Hypothalamus (tissue), 51 donors: ENCODE measurements at places on chromosomes 5 and 9.

DNA sequence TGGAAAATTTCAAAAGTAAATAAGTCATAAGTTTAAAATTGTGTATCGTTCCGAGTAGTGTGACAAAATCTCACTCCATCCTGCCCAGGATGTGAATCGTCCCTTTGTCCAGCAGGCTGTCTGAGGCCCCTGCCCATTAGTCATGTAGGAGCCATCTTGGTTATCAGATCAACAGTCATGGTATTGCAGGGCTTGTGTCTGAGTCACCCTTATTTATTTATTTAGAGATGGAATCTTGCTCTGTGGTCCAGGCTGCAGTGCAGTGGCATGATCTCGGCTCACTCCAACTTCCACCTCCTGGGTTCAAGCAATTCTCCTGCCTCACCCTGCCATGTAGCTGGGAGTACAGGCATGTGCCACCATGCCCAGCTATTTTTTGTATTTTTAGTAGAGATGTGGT is 30.2 kb downstream of the ITGA2 start:
- no peak for DNase-seq

DNA sequence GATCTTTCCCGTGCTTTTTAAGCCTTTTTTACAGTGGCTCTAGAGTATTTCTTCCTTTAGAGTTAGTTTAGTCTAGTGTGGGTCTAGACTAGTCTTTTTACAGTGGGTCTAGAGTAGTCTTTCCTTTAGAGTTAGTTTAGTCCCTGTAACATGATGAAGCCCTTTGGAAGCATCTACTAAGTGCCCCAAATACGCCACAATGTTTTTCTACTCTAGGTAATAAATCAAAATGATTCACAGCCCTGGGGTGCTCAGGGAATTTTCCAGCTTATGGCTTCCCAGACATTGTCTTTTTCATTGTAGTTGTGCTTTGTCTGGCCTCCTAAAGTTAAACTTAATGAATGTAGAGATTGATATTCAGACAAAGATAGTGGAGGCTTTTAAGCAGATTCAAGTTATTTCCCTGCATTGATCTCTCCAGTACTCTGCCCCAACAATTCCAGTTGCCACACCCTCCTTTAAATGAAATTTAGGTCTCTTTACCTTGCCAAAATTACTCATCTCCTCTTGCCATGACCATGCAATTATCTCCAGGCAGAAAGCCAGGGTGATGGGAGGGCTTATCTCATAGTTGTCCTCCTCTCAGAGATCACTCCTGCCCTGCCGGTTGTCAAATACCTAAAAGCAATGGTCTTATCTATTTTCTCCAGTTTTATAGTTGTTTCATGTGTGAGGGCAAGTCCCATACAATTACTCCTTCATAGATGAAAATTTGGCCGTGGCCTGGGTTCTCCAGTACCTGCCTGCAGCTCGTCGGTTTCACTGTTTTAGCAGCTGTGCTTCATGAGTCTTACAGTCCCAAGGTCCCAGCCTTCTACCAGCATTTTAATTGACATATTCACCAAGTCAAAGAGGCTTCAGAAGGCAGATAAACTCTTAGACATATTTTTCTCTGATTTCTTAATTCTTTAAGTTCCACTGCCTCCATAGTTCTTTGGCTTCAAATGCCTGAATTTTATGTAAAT is 794.0 kb upstream of the COX7C start:
- DNase-seq, result no peak

DNA sequence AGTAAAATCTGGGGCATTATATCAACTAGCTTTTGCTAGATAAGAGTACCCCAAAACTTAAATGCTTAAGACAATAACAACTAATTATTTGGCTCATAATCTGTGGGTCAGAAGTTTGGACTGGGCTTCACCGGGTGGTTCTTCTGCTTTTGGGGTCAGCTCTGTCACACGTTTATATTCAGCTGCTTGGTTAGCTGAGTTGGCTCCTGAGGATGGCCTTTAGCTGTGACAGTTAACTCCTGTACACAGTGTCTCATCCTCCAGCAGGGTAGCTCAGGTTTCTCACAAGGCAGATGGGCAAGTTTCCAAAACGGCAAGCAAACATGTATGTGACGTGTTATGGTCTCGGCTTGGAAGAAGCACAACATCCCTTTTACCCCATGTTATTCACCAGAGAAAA is 488.2 kb downstream of the TLE4 start:
- DNase-seq, result no peak

DNA sequence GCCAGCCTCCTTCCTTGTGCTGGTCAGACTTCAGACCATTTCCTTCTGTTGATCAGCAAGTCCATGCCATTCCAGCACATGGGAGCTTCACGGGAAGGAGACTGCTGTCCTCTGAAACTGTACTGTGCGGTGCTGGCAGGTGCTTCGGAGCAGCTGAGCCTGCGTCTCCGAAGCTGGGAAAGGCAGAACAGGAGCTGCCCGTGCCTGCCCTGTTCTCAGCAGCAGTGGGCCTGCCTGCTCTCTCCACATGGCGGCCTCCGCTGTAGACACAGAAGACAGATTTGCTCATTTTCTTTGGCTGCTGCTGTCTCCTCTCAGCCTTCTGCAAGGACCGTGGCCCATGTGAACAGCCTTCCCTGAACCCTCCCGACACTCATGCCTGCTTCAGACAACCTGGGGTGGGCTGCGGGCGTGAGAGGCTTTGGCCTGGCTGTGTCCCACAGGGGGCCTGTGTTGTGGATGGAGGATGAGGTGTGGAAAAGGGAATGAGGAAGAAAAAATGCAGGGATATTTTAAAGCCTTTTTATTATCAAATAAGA is 43.1 kb downstream of the HABP4 start:
- no peak for DNase-seq

- no peak for DNase-seq
Observed at GRCh38 chr5:63570752-63571151, 391.5 kb downstream of the HTR1A start.

GRCh38 chr9:129687391-129687790 is 21.9 kb downstream of the PRRX2 start:
- DNase-seq, result no peak

DNA sequence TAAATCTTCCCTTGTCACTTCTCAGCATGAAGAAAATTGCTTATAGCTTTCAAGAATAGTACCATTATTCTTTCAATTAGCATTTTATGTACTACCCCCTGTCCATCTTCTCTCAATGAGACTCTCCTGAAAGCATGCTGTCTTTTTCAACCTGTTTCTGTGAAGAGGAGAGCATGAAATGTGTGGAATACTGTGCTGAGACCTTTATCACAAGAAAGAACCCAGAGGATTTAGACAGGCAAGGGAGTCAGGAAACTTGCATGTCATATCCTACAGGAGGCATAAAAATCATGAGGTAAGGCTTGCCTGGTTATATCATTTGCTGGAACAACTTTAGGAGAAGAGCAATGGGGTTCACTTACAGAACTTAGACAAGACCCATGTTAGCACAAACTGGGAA is 56.7 kb upstream of the LPAR1 start:
- no peak for DNase-seq

DNA sequence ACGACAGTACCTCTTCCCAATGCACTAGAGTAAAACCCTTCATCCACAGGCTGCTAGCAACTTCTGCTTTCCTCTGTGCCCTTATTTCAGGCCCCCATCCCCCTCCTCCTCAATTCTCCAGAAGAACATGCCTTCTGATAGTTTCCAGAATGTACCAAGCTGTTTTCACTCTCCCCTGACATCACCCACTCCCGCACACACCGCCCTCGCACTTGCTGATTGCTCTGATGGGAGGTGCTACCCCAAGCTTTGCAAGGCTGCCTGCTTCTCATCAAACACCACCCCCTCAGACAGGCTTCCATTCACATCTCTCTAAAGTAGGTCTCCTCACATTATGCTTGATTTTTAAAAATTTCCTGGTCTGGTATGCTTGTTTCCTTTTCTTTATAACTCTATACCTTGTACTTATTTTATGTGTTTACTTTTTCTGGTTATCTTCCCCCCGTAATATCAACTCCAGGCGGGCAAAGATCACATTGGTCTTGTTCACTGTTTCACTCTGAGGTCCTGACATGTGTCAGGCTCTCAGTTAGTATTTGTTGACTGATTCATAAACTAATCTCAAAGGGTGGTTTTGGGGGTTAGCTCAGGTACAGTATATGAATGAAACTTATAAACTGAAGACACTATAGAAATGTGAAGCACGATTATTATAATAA is 91.0 kb upstream of the C9orf72 start:
- no peak for DNase-seq

DNA sequence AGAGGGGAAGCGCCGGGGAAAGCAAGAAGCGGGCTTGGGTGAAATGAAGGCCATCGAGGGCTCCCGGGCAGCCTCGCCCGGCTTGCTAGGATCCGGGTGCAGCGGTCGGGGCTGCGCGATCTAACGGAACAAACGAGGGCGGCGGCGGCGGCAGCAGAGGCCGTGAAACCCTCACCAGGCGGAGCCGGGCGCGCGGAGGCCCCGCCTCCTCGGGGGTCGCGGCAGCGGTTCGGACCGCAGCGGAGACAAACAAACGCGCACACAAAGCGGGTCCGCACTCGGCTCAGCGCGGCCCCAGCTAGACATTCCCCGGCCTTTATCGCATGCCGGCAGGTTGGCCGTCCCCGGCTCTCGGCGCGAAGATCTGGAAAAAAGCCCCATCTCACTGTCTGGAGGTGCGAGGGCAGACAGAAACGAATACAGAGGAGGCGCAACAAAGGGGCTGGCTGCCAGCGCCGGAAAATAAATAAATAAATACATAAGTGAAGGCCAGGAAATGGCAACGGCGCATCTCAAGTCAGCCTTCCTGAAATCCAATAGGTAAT is 10.5 kb upstream of the TRIM36 start:
- no peak for DNase-seq

GRCh38 chr9:27124151-27124550 is 15.1 kb downstream of the TEK start:
- DNase-seq, result no peak

DNA sequence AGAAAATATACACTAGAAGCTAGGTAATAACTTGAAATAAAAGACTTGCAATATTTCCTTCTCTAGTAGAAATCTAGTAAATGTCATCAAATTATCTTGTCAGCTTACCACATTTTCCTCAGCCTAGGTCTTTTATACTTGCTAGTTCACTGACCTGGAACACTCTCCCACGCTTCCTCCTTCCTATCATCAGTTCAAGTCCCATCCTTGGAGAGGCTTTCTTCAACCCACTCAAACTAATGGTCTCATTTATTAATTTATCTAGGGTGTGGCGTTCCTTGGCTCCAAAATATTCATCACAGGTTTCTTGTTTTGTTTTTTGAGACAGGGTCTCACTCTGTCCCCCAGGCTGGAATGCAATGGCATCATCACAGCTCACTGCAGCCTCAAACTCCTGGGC is 2.9 kb downstream of the FAM13B start:
- DNase-seq, result no peak

DNA sequence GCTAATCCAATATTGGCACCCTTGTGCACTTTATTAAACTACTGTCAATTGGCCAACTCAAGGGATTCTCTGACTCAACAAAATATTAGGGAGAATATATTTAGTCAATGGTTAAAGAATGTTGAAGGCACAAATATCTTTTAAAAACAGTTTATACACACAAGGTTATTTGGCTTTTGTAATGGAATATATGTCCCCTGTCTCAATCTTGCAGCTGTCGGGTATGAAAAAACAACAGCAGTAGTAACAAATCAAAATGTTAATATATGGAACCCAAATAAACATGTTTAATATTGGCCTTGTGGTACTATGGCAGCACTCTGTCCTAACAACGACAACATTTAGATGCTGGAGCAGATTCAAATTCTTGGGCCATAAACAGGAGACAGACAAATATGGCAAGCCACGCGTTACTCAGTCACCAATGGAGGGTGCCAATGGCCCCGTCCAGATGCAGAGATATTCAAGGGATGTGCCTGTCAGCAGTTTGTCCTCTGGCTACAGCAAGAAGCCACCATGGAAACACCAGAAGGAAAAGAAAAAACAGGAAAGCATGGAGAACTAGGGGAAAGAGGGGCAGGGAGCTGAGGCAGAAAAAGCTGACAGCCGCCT is 342.0 kb downstream of the NDUFS4 start:
- DNase-seq, result no peak

- no peak for DNase-seq
Observed at GRCh38 chr5:138647261-138647788, 72.1 kb upstream of the HSPA9 start.

DNA sequence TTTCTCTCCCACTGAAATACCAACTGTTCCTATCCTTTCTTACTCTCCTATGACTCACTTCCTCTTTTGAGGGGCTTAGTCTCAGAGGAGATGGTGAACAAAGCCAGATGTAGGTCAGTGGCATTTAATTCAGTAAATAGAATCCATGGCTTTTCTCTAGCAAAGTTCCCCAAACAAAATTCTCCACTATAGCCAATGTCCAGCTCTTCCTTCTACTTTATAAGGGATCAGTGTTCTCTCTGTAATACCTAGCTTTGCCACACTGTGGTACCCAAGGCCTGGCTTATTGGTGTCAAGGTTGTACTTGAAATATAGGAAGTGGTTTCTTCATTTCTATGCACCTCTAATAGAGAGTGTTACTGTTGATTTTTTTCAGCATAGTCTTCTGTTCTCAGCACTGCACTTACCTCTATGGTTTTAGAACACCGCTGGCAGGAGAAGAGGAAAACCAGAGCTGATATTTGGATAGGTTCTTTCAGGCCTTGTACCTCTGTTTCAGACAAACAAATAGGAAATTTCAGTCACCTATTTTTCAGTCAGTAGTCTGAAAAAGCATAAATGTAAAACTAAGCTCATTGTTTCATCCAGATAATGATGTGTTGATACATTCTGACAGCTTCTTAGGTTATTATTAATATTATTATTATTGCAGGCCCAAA is 40.6 kb upstream of the ITGA2 start:
- peak; percentile 2 for DNase-seq

DNA sequence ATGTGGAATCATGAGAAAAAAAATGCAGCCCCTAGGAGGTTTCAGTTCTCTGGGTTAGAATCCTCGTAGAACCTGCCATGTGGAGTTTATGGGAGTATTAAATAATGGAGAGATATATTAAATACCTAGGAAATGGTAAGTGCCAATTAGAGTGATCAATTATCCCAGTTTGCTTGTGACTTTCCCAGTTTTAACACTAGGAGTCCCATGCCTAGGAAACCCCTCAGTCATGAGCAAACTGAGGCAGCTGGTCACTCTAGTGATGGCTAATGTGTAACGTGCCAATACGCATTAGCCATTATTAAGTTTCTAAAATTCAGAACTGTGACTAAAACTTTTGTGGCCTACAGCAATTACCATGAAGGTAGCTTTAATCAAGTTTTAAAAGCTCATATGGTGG is 720.6 kb downstream of the TAF11L14 start:
- DNase-seq, result no peak

- DNase-seq, result no peak
Observed at GRCh38 chr9:74095925-74096324, 401.2 kb upstream of the RORB start.

DNA sequence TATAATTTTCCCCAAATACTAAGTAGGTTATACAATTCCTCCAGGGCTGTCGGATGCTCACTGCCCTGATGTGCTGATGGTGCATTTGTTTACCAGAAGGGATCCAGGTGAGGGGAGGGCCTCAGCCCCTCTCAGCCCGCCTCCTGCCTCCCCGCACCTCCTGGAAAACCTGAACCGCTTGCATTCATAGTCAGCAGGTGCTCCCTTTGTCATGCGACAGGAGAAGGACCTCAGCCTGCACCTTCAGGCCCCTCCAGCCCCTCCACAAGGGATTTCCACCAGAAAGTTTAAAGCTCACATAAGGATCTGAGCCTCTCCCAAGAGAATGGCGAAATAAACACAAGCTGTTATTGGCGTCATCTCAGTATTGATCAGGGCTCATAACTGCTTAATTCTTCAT is 36.5 kb upstream of the NTNG2 start:
- no peak for DNase-seq
